ENCODE measurements at places on chromosomes 12 and 14. TPM values are rescaled to one million over a fixed set of nuclear protein-coding genes. Genes with fewer than 3 reads are reported as not detected.

Gene OAS1
- 5.0 TPM for polyA plus RNA-seq

Gene MYF6
- polyA plus RNA-seq = 0.49 TPM

Gene GPRC5D
- 0.77 TPM for polyA plus RNA-seq

Gene NINJ2
- 0.93 TPM for polyA plus RNA-seq

Gene TESPA1
- polyA plus RNA-seq = 1.3 TPM

Gene STXBP6
- polyA plus RNA-seq = 61.9 TPM

Gene OASL
- 0.18 TPM for polyA plus RNA-seq

Gene MAP1LC3B2
- 6.5 TPM for polyA plus RNA-seq

Gene GDF3
- 0.12 TPM for polyA plus RNA-seq

Gene TRPV4
- polyA plus RNA-seq = 2.7 TPM

Gene AMHR2
- 2.5 TPM for polyA plus RNA-seq
